Spinal cord (tissue), 10 donors: ENCODE measurements at places on chromosomes 16 and 17.
A peak's percentile ranks its signal among the peaks of the same experiment; 100 is the strongest.

DNA sequence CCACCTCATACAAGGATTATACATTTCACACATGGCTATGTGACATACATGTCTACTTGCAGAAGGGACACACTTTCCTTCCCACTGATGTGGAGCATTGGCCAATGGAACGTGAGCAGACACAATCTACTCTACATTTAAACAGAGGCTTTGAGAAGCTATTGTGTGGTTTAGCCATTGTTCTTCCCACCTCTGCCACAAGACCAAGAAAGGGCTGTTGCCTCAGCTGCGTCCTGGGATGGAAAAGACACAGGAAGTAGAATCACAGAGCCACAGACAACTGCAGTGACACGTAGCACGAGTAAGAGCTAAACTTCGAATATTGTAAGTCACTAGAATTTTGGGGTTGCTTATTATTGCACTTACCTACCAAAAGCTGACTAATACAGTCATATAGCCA is 33.3 kb downstream of the PRKCB start:
- no peak for DNase-seq

DNA sequence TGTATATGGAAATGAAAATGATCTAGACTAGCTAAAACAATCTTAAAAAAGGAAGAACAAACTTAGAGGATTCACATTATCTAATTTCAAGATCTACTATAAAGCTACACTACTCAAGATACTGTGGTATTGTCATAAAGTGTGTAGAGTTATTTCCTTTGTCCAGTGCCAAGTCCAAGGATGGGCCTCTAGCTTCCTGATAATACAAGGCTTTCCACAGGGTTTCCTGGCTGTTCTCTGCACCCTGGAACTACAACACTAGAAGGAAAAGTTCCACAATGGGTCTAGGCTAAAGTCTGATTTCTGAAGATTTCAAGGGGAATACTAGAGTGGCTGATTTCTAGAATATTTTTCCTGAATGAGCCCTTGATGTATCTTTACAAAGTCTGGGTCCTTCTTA is 34.2 kb downstream of the TBC1D3B start:
- no peak for DNase-seq

DNA sequence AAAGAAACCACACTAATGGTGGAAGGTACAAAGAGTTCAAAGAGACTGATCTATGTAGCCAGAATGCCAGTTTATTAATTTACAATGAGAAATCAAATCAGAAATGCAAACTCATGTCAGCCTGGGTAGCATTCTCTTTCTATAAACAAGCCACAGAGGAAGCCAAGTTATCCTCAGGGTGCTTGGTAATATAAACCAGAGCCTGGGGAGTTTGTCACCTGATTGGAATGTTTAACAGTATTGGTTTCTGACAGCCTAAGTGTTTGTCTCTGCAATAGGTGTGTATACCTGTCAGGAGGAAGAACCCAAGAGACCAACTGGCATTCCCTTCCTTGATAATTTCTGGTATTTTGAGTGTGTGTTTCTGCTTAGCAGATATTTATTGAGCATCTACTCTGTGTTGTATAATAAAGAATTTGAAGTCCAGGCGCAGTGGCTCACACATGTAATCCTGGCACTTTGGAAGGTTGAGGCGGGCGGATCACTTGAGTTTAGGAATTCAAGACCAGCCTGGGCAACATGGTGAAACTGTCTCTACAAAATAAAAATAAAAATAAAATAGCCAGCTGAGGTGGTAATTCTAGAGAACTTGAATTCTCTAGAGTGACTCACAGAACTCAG is 3.1 kb upstream of the C17orf58 start:
- DNase-seq, result no peak

DNA sequence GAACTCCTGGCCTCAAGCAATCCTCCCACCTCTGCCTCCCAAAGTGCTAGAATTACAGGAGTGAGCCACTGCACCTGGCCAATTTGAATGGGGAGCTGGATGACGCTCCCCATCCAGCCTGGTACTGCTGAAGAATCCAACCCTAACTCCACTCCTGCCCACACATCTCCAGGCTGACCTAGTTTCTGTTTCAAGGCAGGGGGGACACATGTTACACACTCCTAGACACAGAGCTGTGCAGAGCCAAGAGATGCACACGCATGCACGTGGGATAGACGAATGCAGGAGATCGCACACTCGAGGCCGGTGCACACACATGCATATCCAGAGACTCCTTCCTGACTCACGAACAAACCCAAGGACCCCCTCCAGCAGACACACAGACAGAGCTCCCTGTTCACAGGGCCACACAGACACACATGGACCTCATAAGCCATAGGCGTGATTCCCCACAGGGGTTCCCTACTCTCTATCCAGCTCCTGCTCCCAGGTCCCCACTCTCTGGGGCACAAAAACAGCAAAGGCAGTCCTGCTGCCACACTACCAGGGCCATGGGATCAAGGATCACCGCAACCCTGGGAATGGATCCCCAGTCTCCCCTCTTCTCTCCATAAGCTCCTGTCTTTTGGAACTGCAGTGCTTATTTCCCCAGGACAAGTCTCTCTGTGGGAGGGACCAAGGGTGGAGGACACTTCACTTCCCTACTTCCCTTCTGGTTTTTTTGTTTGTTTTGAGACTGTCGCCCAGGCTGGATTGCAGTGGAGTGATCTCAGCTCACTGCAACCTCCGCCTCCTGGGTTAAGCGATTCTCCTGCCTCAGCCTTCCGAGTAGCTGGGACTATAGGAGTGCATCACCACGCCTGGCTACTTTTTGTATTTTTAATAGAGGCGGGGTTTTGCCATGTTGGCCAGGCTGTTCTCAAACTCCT is 14.4 kb downstream of the EPOP start:
- no peak for DNase-seq

GRCh38 chr16:49484451-49484849 is 110.8 kb downstream of the C16orf78 start:
- DNase-seq, result peak; percentile 70

DNA sequence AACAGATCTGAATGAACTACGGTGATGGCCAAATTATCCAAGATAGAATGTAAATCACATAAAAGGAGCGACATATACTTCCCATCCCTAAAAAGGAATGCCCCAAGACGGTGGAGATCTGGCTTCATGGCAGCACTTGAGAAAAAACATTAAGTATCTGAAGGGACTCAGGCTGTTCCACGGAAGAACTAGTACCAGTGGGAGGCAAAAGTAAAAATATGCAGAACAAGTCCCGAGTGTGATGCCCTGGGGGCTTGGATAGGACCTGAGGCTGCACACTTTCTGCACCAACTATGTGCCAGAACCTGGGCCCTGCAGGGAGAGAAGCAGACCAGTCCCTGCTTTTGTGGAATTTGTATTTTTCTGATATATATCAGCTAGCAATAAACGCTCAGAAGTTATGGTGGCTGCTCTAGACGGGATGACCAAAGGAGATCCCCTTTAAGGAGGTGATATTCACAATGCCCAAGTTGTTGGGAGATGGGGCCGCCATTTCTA is 539 bp upstream of the CKLF start:
- DNase-seq, result no peak

DNA sequence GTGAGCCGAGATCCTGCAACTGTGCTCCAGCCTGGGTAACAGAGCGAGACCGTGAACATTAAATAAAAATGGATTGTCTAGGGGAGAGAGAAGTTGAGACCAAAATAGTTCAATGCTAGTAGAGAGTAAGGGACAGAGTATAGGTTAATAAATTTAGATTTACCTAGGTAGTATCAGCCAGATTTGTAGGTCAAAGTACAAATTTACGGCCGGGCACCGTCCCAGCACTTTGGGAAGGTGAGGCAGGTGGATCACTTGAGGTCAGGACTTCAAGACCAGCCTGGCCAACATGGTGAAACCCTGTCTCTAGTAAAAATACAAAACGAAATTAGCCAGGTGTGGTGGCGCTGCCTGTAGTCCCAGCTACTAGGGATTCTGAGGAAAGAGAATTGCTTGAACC is 12.2 kb upstream of the BMERB1 start:
- DNase-seq, result no peak

GRCh38 chr16:55817236-55817912 is 15.5 kb downstream of the CES1 start:
- DNase-seq, result no peak

DNA sequence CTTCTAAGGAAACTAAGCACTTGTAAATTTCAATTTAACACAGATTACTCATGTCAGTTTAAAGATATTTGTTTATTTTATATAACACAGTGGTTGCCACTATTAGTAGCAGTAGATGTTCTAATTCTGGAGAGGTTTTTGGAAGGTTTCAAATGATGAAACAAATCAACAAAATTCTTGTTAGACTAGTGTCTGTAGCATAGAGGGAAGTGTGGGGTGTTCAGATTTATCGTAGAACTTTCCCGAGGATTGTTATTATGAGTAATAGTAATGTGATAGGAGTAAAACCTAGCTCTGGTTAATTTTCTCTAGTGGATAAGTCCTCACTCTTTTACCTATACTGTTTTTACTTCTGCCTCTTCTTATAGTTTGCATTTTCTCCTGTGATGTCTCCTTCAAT is 6.3 kb downstream of the GAN start:
- DNase-seq, result no peak

DNA sequence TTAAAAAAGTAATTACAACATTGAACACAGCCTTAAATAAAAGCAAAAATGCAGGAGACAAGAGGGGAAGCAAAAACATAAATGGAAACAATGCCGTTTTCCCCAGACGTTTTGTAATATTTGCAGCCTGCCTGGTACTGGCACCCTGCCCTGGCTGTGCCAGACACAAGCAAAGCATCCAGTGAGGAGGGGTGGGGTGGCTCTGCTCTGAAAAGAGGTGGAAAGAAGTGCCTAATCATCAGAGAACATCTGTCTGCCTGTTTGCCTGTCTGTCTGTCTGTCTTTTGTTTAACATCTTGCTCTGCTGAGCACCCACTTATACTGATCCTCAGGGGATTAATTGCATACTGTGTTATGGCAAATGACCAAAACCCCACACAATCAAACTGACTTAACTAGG is 62.7 kb downstream of the C16orf82 start:
- DNase-seq, result no peak

DNA sequence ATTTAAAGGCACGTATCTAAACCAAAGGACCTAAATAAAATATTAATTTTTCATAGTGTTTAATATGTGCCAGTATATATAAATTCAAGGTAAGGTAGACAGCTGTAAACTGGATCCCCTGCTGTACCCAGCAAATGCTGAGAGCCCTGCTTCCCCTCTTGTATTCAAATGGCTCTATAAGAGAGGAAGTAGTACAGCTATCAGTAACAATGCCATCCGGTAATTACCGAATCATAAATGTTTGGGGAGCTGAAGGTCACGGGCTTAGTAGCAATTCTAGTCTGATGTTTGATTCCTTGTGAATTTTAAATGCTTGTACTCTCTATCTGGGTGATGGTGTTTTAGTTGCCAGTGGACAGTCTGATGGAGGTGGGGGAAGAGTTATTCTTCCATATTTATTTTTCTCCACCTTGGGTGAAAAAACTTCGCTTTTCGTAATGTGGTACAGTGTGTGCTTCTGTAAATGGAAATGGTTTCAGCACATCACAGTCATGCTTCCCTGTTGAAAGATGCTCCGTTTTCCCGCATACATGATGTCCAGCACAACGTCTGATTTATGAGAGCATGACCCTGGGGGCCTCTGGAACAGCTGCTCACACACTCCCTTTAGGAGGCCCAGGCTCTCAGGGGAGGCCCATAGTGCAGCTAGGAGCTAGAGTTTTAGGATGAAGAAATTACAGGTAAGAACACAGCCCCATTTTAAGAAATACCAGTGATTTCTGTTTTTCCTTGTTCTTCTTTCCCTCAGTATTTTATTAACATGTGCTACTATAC is 423.9 kb downstream of the WWOX start:
- no peak for DNase-seq

- DNase-seq, result no peak
Measured at GRCh38 chr17:71548540-71549190, 572.2 kb upstream of the SOX9 start.

DNA sequence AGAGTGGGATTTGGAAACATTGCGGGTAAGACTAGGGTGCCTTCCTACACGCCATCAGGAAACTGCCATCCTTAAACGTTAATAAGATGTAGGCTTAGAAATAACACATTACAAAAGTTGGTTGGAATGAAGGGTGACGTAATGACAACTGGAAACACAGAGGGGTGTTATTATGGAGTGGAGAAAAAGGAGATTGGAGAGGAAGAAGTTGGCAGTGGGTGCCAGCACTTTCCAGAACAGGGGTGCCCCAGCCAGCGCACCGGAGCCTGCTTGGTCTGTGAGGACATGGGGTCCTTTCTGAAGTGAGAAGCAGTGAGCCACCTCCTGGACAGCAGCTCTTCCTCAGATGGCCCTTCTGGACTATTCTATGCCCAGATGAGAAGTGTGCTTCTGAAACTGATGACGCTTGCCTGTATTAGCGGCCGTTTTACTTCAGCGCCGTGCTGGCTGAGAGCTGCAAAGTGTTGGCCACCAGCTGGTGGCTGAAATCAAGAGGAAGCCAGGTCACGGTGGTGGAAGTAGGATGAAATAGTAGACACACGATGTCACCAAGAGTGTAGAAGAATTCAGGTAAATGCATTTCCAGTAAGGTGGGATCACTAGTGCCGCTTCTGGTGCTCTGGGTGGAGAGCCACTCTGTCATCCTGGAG is 244.8 kb downstream of the NTN1 start:
- no peak for DNase-seq

DNA sequence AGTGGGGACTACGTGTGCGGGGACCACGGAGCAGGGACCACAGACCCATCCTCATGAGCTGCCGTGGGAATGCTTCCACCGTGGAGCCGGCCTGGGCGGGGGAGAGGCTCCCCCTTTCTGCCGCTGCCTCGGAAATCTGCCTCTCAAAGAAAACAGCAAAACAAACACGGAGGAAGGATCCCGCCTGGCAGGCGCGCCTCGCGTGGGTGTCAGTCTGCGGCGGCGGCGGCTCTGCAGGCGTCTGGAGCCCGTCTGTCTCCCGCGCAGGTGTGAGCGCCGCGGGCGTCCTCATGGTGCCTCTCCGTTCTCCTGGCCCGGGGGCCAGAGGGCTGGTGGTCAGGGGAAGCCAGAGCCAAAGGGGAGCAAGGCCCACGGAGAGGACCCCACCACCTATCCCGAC is 27.5 kb downstream of the GSE1 start:
- no peak for DNase-seq
